ENCODE measurements at places on chromosomes 2 and 18. TPM values are rescaled to one million over a fixed set of nuclear protein-coding genes. Genes with fewer than 3 reads are reported as not detected.

Gene RUFY4
- not detected for total RNA-seq

DNA sequence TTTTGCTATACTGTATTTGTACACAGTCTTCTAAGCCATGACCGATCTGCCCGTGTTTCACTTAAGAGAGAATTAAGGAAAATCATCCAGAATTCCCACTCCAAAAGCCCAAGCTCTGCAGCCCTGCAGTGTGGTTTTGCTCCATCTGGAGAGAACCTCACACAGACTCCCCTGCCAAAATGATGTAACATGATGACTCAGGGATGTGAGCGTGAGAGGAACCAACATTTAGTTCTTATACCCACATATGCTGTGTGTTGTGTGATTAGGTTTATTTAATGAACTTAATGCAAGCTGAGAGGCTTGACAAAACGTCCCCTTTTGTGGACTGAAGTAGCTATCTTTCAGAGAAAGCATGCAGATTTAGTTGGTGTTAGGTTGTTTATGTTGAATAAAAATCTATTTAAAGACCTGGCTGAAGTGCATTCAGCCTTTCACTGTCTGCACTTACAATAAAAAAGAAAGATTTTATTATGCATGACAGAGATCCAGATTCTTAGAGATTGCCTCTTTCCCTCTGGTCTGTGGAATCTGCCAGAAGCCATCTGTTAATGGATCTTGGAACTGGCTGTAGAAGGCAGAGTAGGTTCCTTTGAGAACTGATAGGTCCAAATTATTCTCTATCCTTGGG lies 6.3 kb downstream of the RAB12 start:
- DNase-seq, result no peak

DNA sequence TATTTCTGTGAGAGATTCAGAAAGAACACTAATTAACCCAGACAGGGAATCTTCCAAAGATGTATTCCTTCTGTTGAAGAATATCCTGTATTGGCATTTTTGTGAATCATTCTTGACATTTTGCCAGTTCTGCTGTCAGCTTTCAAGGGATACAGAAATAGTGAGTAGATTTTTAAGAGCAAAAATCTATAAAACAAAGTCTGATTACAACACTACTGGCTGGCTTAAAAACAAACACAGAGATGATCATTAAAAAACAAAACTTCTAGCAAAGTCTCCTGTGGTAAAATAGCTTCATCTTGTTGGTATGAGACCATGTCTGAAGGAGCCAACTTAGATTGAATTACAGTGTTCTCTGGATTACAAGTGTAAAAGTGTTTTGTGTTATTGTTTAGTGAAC lies 866.3 kb upstream of the KLHL29 start:
- no peak for DNase-seq

DNA sequence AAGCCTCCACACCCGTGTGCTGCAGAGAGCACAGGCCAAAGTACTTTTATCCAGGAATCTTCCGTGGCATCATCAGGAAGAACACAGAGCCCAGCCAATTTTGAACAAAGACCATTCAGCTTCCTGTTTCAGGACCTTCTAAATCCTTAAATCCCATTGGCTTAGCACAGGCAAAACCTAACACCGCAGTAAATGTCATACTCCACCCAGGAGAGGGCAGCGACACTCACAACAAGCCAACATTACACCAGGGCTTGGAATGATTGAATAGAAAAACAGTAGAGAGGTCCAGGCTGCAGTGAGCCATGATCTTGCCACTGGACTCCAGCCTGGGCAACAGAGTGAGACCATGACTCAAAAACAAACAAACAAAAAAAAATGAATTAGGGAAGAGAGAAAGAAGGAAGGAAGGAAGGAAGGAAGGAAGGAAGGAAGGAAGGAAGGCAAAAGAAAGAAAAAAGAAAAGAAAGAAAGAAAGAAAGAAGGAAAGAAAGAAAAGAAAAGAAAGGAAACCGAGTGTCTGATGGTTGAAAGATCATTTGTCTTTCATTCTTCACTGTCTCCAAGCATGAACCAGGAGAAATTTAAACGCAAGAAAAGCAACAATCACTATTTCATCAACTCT lies 144.6 kb upstream of the SATB2 start:
- no peak for DNase-seq

- no peak for DNase-seq
These were observed 30.2 kb downstream of the KYNU start for GRCh38 chr2:142907653-142908052.

Gene PSMA8
- not detected for total RNA-seq

Gene POMC
- 2.7 TPM for total RNA-seq

Gene MLPH
- 46.7 TPM for total RNA-seq

Gene DTNA
- 173 TPM for total RNA-seq

Gene LGALSL
- total RNA-seq, result 15.1 TPM

DNA sequence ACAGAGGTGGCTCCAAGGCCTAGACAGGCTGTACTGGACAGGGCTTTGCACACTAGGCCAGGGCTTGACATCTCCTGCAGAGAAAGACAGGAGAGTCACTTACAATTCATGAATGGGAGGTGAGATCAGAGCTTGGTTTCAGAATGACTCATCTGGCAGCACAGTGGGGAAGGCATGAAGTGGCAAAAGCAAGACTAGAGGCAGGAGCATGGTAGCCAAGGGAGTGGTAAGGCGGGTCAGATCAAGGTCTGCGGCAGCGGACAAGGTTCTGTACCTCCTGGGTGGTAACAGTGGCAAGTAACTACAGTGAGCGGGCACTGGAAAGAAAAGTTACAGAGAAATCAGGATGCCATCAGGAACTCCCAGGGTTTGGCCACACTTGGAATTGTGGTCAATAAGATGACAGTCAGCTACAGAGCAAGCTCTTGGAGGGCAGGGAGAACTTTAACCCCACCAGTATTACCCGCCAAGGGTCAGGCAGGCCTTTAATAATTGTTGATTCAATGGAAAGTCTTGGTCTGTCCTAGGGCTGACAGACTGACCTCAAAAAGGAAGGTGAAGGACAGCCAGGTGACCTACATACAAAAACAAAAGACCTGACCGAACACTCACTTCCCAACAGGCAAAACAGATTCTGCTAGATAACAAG lies 5.7 kb downstream of the MCFD2 start:
- DNase-seq, result no peak
